ENCODE measurements at places on chromosomes 3 and 15.

- DNase-seq = no peak
Observed at GRCh38 chr3:42133500-42134298, 42.5 kb downstream of the TRAK1 start.

GRCh38 chr3:177213801-177214535, 16.7 kb upstream of the TBL1XR1 start:
- DNase-seq = no peak

- DNase-seq = no peak
Observed at GRCh38 chr15:89664441-89665350, 9.4 kb upstream of the KIF7 start.

GRCh38 chr3:98223907-98224672, 40.0 kb upstream of the OR5H6 start:
- no peak for DNase-seq

DNA sequence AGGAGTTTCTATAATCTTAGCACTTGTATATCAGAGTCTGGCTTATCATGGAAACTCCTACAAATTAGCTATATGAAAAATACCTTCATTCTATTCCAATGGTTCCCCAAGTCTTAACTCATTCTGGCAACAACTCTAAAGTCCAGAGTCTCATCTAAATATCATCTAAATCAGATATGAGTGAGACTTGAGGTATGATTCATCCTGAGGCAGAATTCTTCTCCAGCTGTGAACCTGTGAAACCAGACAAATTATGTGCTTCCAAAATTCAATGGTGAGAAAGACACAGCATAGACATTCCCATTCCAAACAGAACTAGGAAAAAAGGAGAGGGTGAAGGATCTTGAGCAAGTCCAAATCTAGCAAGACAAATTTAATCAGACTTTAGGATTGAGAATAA, 138.8 kb downstream of the THRB start:
- no peak for DNase-seq

- DNase-seq = no peak
Observed at GRCh38 chr3:111723293-111724215, 128.4 kb upstream of the ZBED2 start.

- no peak for DNase-seq
Observed at GRCh38 chr15:66775127-66776105, 73.4 kb downstream of the SMAD6 start.

DNA sequence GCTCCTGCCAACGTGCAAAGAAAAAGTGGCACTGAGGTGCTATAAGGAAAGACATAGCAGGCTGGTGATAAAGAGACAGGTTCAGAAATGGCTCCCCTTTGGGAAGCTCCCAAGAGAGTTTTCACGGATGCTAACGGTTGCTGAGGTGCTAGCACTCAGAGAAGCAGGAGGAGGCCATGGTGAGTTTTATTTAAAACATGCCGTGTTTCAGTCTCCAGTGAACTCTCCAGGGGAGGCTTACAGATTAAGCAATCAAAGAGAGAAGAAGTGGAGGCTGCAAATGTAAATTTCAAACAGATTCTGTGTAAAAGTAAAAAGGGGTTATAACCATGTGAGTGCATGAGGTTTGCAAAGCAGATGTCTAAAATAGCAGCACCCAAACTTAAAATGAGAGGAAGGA, 346.2 kb downstream of the NTRK3 start:
- DNase-seq = no peak

DNA sequence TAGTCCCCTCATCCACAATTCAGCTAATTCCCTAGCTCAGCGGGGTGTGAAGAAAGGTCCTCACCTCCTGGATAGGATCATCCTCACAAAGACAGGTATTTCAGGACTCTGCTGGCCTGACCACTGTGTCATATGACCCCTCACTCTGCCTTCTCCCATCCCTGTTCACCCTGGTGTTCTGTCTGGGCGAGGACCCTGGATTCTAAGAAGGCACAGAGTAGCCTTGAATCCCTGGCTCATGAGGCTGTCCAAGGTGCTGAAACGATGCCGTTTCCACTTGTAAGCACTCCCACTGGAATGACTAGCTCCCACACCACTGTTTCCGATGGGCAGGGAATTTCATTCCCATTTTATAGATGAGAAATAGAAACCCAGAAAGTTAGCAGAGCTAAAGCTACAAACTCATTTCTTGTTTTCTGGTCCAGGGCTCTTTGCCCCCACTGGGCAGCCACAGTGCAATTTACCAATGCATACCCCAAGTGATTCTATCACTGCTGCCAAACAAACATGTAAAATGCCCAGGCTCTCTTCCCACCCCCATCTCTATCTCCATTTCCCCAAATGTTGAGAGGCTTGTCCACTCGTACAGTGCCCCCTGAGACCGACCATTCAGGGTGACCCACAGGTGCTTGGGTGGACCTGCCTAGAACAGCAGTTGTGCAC, 83.2 kb downstream of the RAB11A start:
- no peak for DNase-seq

GRCh38 chr3:42491881-42492507, 10.4 kb upstream of the VIPR1 start:
- no peak for DNase-seq
